ENCODE measurements at places on chromosomes 3 and 15. TPM values are rescaled to one million over a fixed set of nuclear protein-coding genes. Genes with fewer than 3 reads are reported as not detected.

GRCh38 chr15:73051391-73051806, 864 bp upstream of the NEO1 start:
- H3K27ac ChIP-seq = peak overlapping the region; percentile 92
- peaks cover 2% of the 10 kb centered on the region for H3K4me1 ChIP-seq
- no peak for DNase-seq
- H3K27me3 ChIP-seq = peaks cover 5% of the 10 kb centered on the region

- H3K4me3 ChIP-seq = no peak overlapping the region
- DNase-seq = no peak
- H3K27me3 ChIP-seq = no peaks in the 10 kb centered on the region
Observed at GRCh38 chr15:54582863-54583643, 604.8 kb downstream of the UNC13C start.

DNA sequence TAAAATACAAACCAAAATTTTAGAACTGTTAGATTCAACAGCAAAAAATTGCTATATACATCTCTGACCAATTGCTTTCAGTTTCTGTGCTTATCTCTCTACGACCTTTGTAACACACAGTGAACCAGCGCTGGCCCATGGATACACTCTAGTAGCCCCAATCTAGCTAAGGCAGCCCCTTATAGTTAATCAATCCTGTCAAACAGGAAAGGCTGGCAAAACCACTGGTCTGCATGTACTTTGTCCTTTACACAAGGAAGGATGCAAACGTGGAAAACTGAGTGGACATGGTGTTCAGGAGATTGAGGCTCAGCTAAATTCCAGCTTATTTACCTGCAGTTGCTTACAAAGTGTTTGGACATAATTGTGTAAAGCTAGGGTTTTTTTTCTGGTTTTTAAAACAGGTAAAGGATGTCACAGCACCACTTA, 25.9 kb downstream of the ADGRG7 start:
- H3K36me3 ChIP-seq = no peaks in the 10 kb centered on the region
- no peak overlapping the region for H3K27ac ChIP-seq
- no peaks in the 10 kb centered on the region for H3K27me3 ChIP-seq
- DNase-seq = no peak

Gene FRMD5
- total RNA-seq = 0.22 TPM

Gene SPINK8
- total RNA-seq = not detected

Data from muscle of leg (tissue), 16 donors.